ENCODE measurements at places on chromosomes 5 and 9.

DNA sequence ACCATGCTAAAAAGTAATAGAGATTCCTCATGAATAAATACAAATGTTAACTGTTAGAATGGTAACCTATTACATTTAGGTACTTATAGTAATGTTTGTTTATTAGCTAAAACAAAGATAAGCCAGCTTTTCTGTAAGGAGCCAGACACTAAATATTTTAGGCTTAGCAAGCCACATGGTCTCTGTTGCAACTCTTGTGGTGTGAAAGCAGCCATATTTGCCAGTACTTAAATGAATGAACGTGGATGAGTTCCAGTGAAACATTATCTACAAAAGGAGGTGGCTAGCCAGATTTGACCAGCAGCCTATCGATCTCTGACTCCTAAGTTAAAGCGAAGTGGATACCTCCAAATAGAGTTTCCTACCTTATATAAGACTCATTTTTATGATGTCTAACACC is 331.6 kb downstream of the CDH12 start:
- no peak for DNase-seq

- DNase-seq: no peak
Measured at GRCh38 chr9:21580636-21581378, 98.7 kb upstream of the IFNE start.

GRCh38 chr5:1641560-1642166 is 117.9 kb upstream of the LPCAT1 start:
- DNase-seq: peak; percentile 56

DNA sequence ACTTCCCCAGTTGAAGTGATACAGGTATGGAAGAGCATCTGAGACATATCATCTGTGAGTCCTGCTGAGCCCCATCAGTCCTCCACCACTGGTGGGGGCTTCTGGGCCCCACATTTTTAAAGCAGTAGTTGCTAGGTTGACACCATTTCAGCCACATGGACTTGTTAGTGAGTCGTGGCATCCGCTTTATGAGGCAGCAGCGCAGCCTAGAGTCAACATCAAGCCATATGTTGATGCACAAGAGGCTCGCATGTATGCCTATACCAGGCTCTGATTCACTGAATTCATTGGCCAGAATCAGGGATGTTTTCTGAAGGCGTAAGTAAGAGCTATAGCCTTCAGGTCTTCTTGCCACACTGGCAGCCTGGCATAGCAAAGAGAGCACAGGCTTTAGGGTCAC is 26.8 kb downstream of the ZNF346 start:
- no peak for DNase-seq

DNA sequence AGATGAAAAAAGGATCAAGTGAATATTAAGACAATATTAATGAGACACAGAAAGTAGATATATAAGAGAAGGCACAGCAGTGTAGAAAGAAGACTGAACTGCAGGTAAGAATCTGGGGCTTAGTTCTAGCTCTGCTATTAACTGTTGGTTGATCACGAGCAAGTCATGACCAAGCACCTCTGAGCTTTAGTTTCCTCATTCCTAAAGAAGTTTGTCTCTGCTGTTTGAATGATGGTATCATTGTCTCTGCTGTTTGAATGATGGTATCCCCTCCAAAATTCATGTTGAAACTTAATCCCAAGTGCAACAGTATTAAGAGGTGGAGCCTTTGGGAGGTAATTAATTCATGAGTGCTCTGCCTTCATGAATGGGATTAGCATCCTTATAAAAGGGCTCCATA is 2.5 kb upstream of the NME5 start:
- no peak for DNase-seq

GRCh38 chr5:24353016-24353415 is 291.8 kb downstream of the CDH10 start:
- DNase-seq: no peak

GRCh38 chr5:55232985-55233928 is at the start of gene CCNO:
Gene CCNO (minus strand): TSS chr5:55233608. CDS start chr5:55233523, 85 bp downstream.
- DNase-seq: no peak

DNA sequence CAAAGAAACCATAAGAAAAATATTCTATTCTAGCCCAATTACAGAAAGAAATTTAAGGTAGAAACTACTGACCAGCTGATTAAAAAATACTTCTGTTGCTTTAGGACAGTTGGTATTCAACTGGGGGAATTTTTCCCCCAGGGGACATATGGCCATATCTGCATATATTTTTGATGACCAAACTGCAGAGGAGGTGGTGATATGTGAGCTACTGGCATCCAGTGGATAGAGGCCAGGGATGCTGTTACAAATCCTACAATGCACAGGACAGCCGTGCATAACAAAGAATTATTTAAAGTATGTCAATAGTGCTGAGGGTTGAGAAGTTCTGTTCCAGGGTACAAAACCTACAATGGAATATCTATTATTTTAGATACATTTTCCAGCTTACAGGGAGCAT is 24.0 kb downstream of the ZFR start:
- DNase-seq: no peak

- DNase-seq: no peak
Measured at GRCh38 chr5:35246900-35247647, 16.8 kb upstream of the PRLR start.

- no peak for DNase-seq
Measured at GRCh38 chr5:180082633-180083420, 11.3 kb upstream of the RNF130 start.

DNA sequence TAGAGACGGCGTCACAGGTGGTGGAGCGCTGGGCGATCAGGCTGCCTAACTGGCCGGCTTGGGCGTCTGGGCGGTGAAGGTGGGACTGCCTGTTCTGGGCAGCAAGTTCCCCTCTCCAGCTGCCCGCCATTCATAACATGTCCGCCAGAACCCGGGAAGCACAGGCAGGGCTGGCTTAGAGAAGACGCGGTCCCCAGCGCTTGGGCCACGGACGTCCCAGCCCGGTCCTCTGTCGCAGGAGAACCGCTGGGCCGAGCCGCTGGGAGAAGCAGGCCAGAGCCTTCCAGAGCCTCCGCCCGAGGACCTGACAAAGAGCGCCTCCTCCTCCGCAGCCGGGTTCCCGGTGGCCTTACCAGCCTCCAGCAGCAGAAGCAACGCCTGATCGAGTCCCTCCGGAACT is 15.2 kb upstream of the HAND1 start:
- no peak for DNase-seq

GRCh38 chr5:56862909-56863308 is 46.5 kb upstream of the SETD9 start:
- DNase-seq: no peak

GRCh38 chr5:118921866-118922265 is 66.5 kb downstream of the DTWD2 start:
- no peak for DNase-seq

DNA sequence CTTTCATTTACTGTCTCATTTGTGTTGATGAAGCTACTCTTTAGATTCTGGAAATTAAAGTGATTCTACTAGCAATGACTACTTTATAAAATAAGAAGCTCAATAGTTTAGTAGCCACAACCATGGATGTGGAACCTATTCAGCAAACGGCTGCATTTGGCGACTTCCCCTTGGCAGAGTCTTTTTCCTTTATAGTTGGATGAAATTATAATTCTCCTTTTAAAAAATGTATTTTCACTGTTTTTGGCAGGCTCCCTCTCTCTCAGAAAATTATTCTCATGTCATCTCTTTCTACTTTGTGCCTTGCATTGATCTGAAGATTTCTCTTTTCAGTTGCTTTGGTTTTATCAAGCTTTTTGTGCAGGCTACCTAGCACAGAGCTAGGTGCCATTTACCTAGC is 50.6 kb upstream of the KCNN2 start:
- no peak for DNase-seq
